ENCODE measurements at places on chromosomes 13 and 19.

GRCh38 chr13:37302686-37303085, 197.2 kb upstream of the CSNK1A1L start:
- DNase-seq: no peak

DNA sequence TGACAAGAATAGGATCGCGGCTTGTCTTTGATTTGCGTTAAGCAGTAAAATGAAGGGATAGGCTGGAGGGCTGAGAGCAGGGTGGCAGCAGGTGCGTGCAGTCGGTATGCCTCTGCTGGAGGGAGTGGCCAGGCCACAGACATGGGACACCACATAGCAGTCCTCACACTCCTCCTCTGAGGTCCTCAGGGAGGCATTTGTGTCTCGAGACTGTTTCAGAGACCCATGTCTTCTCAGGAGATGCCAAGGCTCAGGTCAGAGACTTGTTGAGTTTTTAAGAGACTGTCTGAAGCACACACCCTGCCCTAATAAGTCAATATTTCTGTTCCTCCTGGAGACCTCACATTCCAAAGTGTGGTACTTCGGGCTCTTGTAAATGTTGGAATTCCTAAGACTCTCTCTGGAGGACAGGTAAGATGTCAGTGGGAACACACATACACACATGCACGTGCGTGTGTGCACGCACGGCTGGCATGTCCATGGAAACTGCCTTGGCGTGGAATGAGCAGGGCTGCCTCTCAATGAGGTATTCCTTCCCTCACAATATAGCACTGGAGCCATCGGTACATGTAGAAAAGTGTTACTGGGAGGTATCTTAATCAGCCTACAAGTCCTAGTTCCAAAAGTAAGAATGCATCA, 46.4 kb downstream of the COL4A2 start:
- DNase-seq: no peak

GRCh38 chr19:30316560-30317106, 55.6 kb upstream of the ZNF536 start:
- no peak for DNase-seq

DNA sequence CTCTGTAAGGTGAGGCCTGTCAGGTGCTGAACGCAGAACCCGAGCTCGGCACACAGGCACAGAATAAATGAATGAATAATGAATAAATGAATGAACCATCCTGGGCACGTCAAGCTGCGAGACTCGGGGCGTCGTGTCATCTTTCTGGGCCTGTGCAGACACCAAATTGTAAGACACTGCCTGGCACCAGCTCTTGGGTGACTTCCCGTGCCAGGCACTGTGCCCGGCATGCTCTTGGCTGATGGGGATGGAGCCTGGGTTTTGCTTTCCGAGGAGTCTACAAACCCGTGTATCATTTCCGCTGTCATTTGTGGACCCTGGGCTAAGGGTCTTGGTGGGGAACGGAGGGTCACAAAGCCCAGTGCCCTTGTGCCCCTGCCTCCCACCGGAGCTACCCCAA, 43.9 kb downstream of the CELF5 start:
- DNase-seq: no peak

- no peak for DNase-seq
These were observed 817.8 kb upstream of the PCDH9 start for GRCh38 chr13:68047889-68048288.

DNA sequence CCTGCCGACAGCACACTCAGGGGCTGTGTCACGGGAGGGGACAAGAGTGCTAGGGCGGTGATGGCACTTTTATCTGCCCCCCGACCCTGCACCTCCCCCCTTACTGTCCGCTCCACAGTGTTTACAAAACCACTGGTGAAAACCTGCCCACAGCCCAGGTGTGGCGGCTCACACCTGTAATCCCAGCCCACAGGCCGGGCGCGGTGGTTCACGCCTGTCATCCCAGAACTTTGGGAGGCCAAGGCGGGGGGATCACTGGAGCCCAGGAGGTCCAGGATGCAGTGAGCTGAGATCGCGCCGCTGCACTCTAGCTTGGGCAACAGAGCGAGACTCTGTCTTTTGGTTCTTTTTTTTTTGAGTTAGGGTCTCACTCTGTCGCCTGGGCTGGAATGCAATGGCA, 11.8 kb downstream of the LINGO3 start:
- no peak for DNase-seq

GRCh38 chr19:15976836-15977689, 28.3 kb downstream of the OR10H4 start:
- no peak for DNase-seq

GRCh38 chr19:40974633-40975037, 16.4 kb upstream of the CYP2B6 start:
- peak; percentile 79 for DNase-seq

- DNase-seq: no peak
These were observed 151.3 kb downstream of the CYSLTR2 start for GRCh38 chr13:48804821-48805601.

GRCh38 chr19:805600-806550, 8.6 kb downstream of the PTBP1 start:
- no peak for DNase-seq

DNA sequence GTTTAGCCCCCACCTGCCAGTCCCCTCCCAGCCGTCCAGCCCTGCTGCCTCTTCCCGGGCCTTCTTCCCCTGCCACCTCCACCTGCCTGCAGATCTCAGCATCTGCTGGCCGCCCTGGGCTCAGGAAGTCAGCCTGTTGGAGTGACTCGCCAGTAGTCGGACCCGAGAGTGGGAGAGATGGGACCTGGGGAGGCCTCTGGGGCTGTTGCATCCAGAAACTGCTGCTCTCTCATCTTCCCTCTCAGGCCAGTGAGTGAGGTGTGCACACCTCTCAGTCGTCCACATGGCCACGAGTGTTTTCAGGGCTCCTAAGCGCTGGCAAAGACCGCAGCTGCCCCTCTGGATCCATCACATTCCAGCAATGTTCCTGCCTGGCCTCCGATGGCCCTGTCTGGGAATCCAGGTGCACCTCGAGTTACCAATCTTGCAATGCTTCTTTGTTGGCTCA, 151.8 kb upstream of the SOX1 start:
- DNase-seq: no peak

DNA sequence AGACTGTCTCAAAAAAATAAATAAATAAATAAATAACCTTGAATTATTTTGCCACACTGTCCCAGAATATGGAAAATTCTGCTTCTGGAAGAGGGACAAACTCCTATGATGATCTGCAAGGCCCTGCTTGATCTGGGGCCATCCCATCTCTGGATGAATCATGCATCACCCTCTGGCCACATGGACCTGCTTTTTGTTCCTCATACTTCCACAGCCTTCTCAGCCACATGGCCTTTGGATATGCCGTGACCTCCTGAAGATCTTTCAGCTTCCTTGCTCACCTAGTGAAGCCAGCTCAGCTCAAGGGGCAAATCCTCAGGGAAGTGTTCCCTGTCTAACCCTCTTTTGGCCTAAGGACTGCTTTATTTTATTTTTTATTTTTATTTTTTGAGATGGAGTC, 10.3 kb downstream of the IER2 start:
- DNase-seq: no peak

DNA sequence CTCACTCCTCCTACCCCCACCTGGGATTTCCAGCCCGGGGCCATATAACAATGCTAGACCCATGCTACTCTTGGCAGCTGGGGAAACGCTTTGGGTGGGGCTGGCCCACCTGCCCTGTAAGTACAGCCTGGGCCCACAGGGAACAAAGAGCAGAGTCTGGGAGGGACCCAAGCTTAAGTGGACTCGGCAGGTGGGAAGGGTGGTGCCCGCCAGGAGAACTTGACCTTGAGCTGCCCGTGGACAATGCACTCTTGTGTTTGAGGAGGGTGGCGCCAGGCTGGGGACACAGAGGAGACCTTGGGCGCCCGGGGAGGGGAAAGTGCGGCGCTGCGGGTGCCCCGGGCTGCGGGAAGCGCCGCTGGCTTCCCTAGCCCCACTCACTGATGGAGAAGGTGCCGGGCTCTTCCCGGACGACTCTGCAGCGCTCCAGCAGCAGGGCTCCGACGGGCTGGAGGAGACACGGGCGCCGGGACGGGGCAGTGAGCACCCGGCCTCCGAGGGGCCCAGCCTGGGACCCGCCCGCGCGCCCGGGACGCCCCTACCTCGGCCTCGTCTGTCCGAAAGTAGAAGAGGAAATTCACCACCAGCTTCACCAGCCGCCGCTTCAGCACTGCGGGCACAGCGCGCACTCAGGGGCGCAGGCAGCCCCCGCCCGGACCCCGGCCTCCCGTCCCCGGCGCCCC, 607 bp downstream of the PLEKHJ1 start:
- no peak for DNase-seq

DNA sequence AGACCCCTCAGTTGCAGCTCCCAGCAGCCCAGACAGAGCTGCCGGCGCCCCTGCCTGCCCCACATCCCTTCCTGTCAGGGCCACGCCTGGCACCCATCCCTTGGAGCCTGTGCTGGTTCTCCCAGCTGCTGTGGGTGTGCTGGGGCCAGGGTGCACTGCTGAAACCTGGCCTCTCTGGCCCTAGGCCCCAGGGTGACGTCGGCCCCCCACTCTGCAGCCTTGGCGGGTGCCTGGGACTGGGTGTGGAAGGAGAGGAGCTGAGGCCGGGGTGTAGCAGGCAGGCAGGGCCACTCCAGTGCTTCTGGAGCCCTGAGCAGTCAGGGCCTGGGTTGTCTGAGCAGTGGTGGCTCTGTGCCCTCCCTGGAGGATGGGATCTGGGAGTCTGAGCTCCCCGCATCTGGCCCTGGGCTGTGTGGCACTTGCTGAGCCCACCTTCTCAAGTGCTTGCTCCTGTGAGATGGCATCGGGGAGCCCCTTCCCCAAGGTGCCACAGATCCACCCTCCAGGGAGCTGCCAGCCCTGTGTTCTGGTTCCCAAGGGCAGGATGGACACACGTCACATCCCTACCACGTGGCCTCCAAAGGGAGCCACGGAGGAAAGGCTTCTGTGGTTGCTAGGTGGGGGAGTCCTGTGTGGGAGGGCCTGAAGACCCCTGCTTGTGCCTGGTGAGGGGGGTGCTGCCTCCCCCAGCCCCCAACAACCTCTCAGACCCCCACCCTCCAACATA, 5.2 kb downstream of the PLEKHJ1 start:
- DNase-seq: no peak

- no peak for DNase-seq
These were observed 52.1 kb downstream of the FLT1 start for GRCh38 chr13:28442839-28443238.

GRCh38 chr19:33416307-33417215, 43.1 kb downstream of the CEBPG start:
- DNase-seq: peak; percentile 75

GRCh38 chr13:110455941-110456340, 105.6 kb downstream of the RAB20 start:
- DNase-seq: peak; percentile 63

- no peak for DNase-seq
These were observed 842.7 kb upstream of the SLC10A2 start for GRCh38 chr13:103908911-103909310.

GRCh38 chr13:99033814-99034213, 56.0 kb upstream of the DOCK9 start:
- DNase-seq: no peak

- DNase-seq: no peak
These were observed 12.8 kb downstream of the ZNF565 start for GRCh38 chr19:36201684-36202083.

- no peak for DNase-seq
These were observed 10.0 kb upstream of the CACNG6 start for GRCh38 chr19:53981376-53981951.

DNA sequence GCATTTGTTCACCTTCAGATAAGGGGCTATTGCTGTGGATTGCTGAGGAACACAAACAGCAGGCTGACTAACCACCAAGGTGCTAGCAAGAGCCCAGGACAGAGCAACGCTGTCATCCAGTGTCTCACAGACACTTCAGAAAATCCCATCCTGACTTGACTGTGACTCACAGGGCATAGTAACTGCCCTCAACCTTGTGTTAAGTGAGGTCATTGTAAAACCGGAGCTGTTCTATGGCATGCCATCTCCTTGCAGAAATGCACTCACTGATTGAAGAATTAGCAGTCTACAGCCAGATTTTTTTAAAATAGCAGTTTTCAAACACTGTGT, 51.1 kb downstream of the TNFRSF19 start:
- no peak for DNase-seq

GRCh38 chr19:43804432-43804831, 2.2 kb upstream of the LYPD5 start:
- no peak for DNase-seq

GRCh38 chr13:32125751-32126150, 94.2 kb downstream of the FRY start:
- DNase-seq: no peak

DNA sequence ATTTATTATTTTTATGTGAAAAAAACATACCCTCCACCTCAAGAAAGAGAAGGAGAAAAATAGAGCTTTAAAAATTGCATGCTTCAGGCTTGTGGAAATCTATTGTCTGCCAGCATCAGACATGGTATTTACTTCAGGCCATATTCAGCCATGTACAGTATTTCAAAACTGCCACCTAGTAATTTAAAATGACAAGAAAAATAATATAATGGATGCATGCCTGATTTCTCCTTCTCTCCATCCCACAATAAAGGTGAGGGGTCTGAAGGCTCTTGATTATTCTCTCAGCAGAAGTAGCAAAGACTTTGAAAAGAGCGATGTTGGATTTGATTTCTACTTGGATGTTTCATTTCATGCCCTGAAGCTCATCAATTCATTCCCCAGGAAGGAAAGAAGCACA, 250.7 kb downstream of the TBC1D4 start:
- DNase-seq: no peak

- peak; percentile 68 for DNase-seq
These were observed 67.2 kb downstream of the SPACA7 start for GRCh38 chr13:112443191-112443994.

DNA sequence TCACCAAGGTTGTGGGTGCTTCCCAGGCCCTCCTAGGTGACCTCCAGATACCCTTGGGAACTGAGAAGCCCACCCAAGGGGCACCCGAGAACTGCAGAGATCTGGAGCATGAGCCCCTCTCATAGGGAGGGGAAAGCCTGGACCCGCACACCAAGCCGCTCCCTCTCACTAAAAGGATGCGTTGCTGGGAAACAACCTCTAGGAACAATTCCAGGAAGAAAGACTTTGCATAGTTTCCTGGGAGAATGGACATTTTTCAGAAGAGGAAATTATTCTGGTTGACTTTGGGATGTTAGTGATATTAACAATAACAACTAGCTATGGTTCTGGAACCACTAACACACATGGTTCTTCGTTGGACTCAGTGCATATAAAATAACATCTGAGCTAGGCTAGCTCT, 64.6 kb downstream of the SLC7A1 start:
- DNase-seq: no peak

DNA sequence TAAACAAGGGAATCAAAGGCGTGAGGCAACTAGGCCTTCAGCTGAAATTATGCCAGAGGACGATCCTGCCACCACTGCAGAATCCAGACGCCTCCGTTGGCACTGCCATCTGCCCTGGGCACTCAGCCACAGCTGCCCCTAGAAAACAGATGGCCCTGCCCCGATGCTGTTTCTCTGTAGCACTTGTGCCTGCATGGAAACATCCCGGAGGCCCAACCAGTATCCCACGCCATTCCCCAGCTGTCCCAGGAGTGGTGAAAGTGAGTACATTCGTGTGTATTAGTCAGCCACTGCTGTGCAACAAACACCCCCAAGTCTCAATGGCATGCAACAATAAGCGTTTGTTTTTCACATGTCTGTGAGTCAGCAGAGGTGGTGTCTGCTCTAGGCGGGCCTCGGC, 8.9 kb upstream of the CRTC1 start:
- DNase-seq: no peak
